Activated CD4-positive, alpha-beta memory T cell treated with anti-CD3 and anti-CD28 coated beads, Interleukin-2, amount 10 ng/mL, durations not matched to agents 7 days and 5 days (primary cell): ENCODE measurements at places on chromosomes 1 and 21. TPM values are rescaled to one million over a fixed set of nuclear protein-coding genes. Genes with fewer than 3 reads are reported as not detected.
A peak's percentile ranks its signal among the peaks of the same experiment; 100 is the strongest.

Gene BGLAP
- 2.7 TPM for total RNA-seq

- peaks cover 45% of the 10 kb centered on the region for H3K4me1 ChIP-seq
- H3K36me3 ChIP-seq, result peaks cover 31% of the 10 kb centered on the region
- peak overlapping the region; percentile 6 for H3K27ac ChIP-seq
- no peaks in the 10 kb centered on the region for H3K27me3 ChIP-seq
- H3K4me3 ChIP-seq, result no peak overlapping the region
Measured at GRCh38 chr21:34017039-34017961, 56.1 kb upstream of the MRPS6 start.

Gene C1orf94
- not detected for total RNA-seq

GRCh38 chr1:40014253-40014706 is 26.2 kb upstream of the CAP1 start:
- DNase-seq, result no peak
- H3K27me3 ChIP-seq, result peaks cover 3% of the 10 kb centered on the region
- H3K27ac ChIP-seq, result no peak overlapping the region
- H3K36me3 ChIP-seq, result no peaks in the 10 kb centered on the region
- H3K4me3 ChIP-seq, result no peak overlapping the region

- no peak overlapping the region for H3K27ac ChIP-seq
- H3K4me3 ChIP-seq, result no peak overlapping the region
- peaks cover 19% of the 10 kb centered on the region for H3K4me1 ChIP-seq
- no peak for DNase-seq
- H3K36me3 ChIP-seq, result peaks cover 34% of the 10 kb centered on the region
- H3K27me3 ChIP-seq, result no peaks in the 10 kb centered on the region
Measured at GRCh38 chr1:12114916-12115315, 51.8 kb downstream of the TNFRSF8 start.

DNA sequence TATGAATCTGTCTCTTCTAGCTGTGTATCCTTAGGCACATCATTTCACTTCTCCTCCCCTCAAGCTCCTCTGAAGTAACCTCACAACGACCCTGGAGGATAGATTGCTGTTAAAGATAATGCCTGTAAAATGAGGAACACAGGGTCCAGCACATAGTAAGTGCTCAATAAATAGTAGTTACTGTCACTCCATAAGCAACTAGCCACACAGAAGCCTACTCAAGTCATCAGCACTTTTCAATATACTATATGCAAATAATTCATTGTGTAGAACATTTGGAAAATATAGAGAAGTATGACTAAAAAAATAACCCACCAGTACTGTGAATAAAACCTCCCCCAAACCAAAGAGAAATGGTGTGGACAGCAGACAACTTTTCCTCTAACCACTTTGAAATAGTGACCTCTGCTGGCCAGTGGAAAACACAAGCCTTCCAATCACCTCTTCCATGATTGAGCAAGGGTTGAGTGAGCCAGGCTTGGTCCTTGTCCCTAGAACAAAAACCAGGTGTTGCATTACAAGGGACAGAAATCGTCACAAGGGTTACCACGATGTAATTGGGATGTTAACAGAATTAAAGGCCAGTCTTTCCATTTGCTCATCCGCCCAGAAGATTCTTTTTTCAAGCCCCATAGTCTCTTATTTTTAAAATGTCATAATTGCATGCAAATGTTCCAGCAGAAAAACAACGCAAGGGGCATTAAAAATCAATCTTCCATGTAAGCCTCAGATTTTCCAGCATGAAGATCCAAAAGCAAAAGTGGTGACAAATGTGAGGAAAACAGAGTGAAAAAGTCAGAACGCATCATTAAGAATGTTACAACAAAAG is 15.7 kb upstream of the GLIS1 start:
- no peak overlapping the region for H3K27ac ChIP-seq
- H3K36me3 ChIP-seq, result no peaks in the 10 kb centered on the region
- no peaks in the 10 kb centered on the region for H3K4me1 ChIP-seq
- peak; percentile 33 for DNase-seq

- peak overlapping the region; percentile 9 for H3K27ac ChIP-seq
- no peaks in the 10 kb centered on the region for H3K36me3 ChIP-seq
- no peak for DNase-seq
- peaks cover 20% of the 10 kb centered on the region for H3K4me1 ChIP-seq
Measured at GRCh38 chr1:15231714-15232201, 15.3 kb upstream of the FHAD1 start.

- DNase-seq, result no peak
- no peak overlapping the region for H3K27ac ChIP-seq
- H3K36me3 ChIP-seq, result no peaks in the 10 kb centered on the region
- H3K4me3 ChIP-seq, result no peak overlapping the region
Measured at GRCh38 chr1:240116831-240117769, 25.4 kb downstream of the FMN2 start.

GRCh38 chr1:178118524-178118923 is 24.6 kb downstream of the RASAL2 start:
- H3K4me3 ChIP-seq, result no peak overlapping the region
- no peaks in the 10 kb centered on the region for H3K4me1 ChIP-seq
- H3K27ac ChIP-seq, result no peak overlapping the region
- no peaks in the 10 kb centered on the region for H3K36me3 ChIP-seq
- no peaks in the 10 kb centered on the region for H3K27me3 ChIP-seq

Gene SPTA1
- total RNA-seq, result not detected

DNA sequence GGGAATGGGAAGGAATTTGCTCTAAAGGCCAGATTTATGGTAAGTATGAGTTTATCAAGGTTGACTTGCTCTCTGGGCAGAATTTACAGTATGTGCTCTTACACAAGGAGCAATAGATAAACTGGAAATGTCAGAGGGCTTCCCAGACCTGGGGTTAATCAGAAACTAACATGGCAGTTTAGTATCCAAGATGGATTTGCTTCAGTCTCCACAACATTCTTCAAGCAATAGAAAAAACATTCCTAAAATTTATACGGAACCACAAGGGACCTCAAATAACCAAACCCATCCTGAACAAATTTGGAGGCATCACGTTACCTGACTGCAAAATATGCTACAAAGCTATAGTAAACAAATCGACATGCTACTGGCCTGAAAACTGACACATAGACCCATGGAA is 606.7 kb upstream of the CHRM3 start:
- H3K4me3 ChIP-seq, result no peak overlapping the region
- no peak for DNase-seq
- H3K4me1 ChIP-seq, result no peaks in the 10 kb centered on the region
- no peaks in the 10 kb centered on the region for H3K36me3 ChIP-seq
- no peaks in the 10 kb centered on the region for H3K27me3 ChIP-seq
- H3K27ac ChIP-seq, result no peak overlapping the region

Gene KCNA2
- total RNA-seq, result 5.9 TPM

Gene KPRP
- not detected for total RNA-seq

DNA sequence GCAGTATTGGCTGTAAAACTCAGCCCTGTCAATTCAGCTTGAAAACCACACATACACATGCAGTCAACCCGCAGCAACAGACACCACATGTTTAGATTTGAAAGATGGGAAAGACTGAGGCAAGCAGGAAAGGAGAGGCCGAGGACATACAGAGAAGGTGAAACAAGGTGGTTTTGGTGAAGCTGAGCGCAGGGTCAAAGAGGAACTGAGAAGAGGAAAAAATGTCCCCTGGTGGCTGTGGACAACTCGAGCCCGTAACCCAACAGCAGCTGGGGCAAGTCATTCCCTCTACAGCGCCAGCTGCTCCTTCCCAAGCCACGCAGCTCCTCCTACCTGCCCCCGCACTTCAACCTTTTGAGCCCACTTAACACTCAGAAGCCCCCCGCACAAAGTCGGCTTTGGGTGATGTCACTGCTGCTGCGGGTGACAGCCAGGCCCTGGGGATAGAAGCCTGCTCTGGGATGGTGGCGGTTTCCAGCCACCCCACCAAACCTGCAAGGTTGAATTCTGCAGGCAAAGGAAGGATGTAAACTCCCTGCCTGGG is 63.0 kb downstream of the KCNN3 start:
- H3K36me3 ChIP-seq, result no peaks in the 10 kb centered on the region
- no peak overlapping the region for H3K27ac ChIP-seq
- H3K27me3 ChIP-seq, result peaks cover 51% of the 10 kb centered on the region
- no peak for DNase-seq

Gene CD1C
- total RNA-seq, result not detected

DNA sequence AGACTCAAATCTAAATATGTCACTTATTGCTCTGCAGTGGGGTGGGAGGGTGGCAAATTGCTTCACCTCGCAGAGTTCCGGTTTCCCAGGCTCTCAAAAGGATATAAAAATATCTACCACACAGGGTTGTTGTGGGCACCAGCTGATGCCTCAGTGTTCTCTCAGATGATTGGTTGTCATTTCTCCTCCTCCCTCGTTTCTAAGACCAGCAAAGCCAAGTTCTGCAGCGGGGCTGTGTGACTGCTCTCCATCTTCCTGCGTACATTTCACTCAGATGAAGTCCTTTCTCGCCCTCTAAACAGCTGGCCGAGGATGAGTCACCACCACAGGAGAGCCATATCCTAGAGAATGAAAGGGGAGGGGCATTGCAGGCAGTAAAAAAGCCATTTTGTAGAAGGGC is 35.0 kb upstream of the VWA5B1 start:
- H3K4me3 ChIP-seq, result no peak overlapping the region
- peaks cover under 1% of the 10 kb centered on the region for H3K4me1 ChIP-seq
- peak; percentile 16 for DNase-seq
- no peak overlapping the region for H3K27ac ChIP-seq

DNA sequence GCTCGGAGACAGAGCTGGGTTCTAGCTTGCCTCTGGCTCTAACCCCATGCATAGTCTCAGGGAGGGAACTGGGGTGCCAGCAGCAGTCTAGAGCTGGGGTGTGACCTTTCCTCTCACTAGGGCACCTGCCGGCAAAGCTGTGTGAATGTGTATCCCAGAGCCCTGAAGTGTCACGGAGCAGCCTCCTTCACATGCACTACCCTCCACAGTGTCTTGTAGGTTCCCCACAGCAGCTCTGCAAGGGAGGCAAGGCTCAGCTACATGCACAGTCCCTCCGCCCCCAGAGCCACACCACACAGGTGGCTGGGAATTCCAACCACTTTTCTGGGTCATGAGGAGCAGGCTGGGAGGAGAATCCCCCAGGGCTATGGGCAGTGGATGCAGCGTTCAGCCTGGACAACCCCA is 7.7 kb upstream of the HPCA start:
- no peak overlapping the region for H3K4me3 ChIP-seq
- H3K4me1 ChIP-seq, result peaks cover 7% of the 10 kb centered on the region
- H3K27me3 ChIP-seq, result peaks cover 33% of the 10 kb centered on the region
- no peaks in the 10 kb centered on the region for H3K36me3 ChIP-seq

GRCh38 chr1:50681931-50682330 is 258.7 kb upstream of the DMRTA2 start:
- H3K4me1 ChIP-seq, result no peaks in the 10 kb centered on the region
- no peaks in the 10 kb centered on the region for H3K27me3 ChIP-seq
- DNase-seq, result no peak
- H3K4me3 ChIP-seq, result no peak overlapping the region

Gene DIPK1A
- 12.7 TPM for total RNA-seq

GRCh38 chr1:115459161-115459560 is 121.1 kb upstream of the NGF start:
- peaks cover 5% of the 10 kb centered on the region for H3K27me3 ChIP-seq
- no peak for DNase-seq
- no peaks in the 10 kb centered on the region for H3K4me1 ChIP-seq
- H3K27ac ChIP-seq, result no peak overlapping the region
- H3K4me3 ChIP-seq, result no peak overlapping the region

Gene KIF17
- total RNA-seq, result not detected

GRCh38 chr1:48229317-48229716 is 6.8 kb downstream of the SLC5A9 start:
- DNase-seq, result no peak
- H3K36me3 ChIP-seq, result no peaks in the 10 kb centered on the region
- H3K4me3 ChIP-seq, result no peak overlapping the region
- no peak overlapping the region for H3K27ac ChIP-seq
- H3K27me3 ChIP-seq, result no peaks in the 10 kb centered on the region

Gene WRAP73
- 38.9 TPM for total RNA-seq

GRCh38 chr21:31279986-31280385 is 64.1 kb downstream of the TIAM1 start:
- no peak overlapping the region for H3K27ac ChIP-seq
- no peak for DNase-seq
- no peak overlapping the region for H3K4me3 ChIP-seq
- H3K27me3 ChIP-seq, result no peaks in the 10 kb centered on the region

GRCh38 chr1:24392604-24392946 is 21.0 kb downstream of the STPG1 start:
- peaks cover 25% of the 10 kb centered on the region for H3K4me1 ChIP-seq
- peak overlapping the region; percentile 90 for H3K27ac ChIP-seq
- H3K36me3 ChIP-seq, result peaks cover 14% of the 10 kb centered on the region
- no peak for DNase-seq
- peak overlapping the region; percentile 77 for H3K4me3 ChIP-seq

Gene EEIG2
- 23.6 TPM for total RNA-seq

GRCh38 chr1:22370190-22370498 is 81.5 kb upstream of the ZBTB40 start:
- H3K4me1 ChIP-seq, result no peaks in the 10 kb centered on the region
- no peak for DNase-seq

DNA sequence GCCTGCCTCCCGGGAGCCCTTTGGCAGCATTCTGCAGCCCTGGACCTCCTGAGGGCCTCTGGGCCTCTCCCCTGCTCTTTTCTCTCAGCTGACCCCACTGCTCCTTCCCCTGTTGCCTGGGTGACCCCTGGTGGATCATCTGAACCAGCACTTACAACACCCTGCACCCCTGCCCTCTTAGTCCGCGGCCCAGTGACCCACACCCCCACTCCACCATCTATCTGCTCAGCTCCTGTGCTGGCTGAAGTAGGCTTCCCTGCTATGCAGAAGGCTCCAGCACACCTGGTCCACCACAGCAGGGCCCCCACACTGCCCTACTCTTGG is 74.0 kb downstream of the DMRTA2 start:
- H3K4me3 ChIP-seq, result no peak overlapping the region

GRCh38 chr1:61914823-61915482 is 172.7 kb downstream of the PATJ start:
- DNase-seq, result no peak
- H3K36me3 ChIP-seq, result no peaks in the 10 kb centered on the region
- no peak overlapping the region for H3K4me3 ChIP-seq
- H3K27ac ChIP-seq, result no peak overlapping the region
- H3K27me3 ChIP-seq, result no peaks in the 10 kb centered on the region
- H3K4me1 ChIP-seq, result no peaks in the 10 kb centered on the region

Gene CELSR2
- total RNA-seq, result 2.0 TPM

DNA sequence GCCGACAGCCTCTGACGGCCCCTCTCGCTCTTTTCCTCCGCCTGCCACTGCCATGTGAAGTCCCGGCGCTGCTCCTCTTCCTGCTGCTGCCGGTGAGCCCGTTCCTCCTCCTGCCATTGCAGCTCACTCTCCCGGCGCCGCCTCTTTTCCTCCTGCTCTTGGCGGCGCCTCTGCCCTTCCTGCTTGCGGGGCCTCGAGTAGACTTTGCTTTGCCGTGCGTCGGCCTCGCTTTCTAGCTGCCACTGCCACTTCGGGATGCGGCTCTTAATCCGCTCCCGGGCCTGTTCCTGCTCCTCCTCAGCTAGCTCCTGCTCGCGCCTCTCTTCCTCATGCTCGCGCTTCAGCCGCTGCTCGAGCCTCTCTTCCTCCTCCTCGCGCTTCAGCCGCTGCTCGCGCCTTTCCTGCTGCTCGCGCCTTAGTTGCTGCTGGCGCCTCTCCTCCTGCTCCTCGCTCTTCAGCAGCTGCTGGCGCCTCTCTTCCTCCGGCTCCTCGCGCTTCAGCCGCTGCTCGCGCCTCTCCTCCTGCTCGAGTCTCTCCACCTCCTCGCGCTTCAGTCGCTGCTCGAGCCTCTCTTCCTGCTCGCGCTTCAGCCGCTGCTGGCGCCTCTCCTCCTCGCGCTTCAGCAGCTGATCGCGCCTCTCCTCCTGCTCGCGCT is 4.3 kb downstream of the TCHH start:
- DNase-seq, result peak; percentile 45
- no peaks in the 10 kb centered on the region for H3K36me3 ChIP-seq
- H3K27ac ChIP-seq, result no peak overlapping the region
